ENCODE measurements at places on chromosomes 1 and 21.

GRCh38 chr1:229620876-229621275 is 5.0 kb downstream of the TAF5L start:
- DNase-seq = no peak

GRCh38 chr1:182662121-182662890 is 22.1 kb downstream of the RGS8 start:
- DNase-seq = no peak

- DNase-seq = no peak
These were observed 55.2 kb downstream of the LRRN2 start for GRCh38 chr1:204630132-204630905.

DNA sequence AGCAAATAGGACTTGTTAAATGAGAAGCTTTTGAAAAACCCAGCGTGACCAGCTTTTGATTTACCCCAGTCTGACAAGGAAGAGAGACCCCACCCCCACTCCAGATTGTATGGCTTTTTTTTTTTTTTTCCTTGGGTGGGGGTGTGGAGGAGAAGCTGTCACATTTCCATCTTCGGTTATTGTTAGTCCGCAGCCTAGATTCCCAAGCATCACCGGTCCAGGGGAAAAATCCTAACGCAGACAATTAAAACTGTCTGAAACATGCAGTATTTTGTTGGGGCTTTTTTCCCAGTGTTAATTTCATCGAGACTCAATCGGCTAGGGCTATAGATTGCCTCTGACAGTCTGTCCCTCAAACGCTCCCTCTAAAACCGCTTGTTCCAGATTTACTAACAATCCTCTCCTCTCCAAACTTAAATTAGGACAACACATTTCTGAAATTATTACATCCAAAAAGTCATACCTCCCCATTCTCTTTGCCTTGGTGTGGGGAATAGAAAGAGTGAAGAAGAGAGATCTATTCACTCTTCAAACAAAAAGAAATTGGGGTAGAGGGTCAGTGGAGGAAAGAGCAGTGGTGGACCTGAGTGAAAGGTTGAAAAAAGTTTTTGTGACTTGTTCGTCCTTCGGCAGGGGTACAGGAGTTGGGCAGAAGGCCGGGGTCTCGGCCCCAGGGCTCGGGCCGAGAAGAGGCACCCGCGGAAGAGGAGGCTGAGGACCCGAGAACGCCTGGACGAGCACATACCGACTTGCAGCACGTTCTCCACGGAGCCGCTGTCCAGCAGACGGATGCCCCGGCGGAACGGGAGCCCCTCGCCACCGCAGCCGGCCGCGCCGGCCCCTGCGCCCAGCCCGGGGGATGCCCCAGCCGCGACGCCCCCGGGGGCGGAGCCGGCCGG is 1.1 kb downstream of the ZSWIM5 start:
- DNase-seq = peak; percentile 37

- no peak for DNase-seq
These were observed 12.7 kb upstream of the ERVH48-1 start for GRCh38 chr21:42937960-42938605.

DNA sequence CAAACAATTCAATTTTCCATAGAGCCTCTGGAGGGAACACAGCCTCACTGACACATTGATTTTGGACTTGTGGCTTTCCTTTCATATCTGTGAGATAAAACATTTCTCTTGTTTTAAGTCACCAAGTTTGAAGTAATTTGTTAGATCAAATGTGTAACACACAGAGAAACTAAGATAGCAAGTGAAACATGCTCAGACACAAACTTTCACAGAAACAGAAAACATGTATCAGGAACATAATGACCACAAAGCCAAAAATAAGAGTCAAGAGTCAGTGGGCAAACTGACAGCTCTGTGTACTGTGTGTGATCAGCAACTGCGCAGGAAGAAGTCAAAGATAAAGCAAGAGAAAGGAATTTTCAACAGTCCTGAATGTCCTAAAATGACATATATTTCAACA is 1237.5 kb downstream of the AMY1C start:
- DNase-seq = no peak

- no peak for DNase-seq
These were observed 470 bp downstream of the PTAFR start for GRCh38 chr1:28175955-28176485.

Data from kidney tubule cell (primary cell).